Calu3 (cell line): ENCODE measurements at places on chromosomes 7 and 10. TPM values are rescaled to one million over a fixed set of nuclear protein-coding genes. Genes with fewer than 3 reads are reported as not detected.

The ADAM22 gene
- 3.0 and 3.2 TPM in 2 replicates for total RNA-seq

- H3K36me3 ChIP-seq = no peaks in the 10 kb centered on the region
- H3K27me3 ChIP-seq = no peaks in the 10 kb centered on the region
- no peaks in the 10 kb centered on the region for H3K4me1 ChIP-seq
- no peak for DNase-seq
- H3K27ac ChIP-seq = no peak overlapping the region
- H3K4me3 ChIP-seq = no peak overlapping the region
Measured at GRCh38 chr10:19500959-19501358, 315.3 kb upstream of the PLXDC2 start.

DNA sequence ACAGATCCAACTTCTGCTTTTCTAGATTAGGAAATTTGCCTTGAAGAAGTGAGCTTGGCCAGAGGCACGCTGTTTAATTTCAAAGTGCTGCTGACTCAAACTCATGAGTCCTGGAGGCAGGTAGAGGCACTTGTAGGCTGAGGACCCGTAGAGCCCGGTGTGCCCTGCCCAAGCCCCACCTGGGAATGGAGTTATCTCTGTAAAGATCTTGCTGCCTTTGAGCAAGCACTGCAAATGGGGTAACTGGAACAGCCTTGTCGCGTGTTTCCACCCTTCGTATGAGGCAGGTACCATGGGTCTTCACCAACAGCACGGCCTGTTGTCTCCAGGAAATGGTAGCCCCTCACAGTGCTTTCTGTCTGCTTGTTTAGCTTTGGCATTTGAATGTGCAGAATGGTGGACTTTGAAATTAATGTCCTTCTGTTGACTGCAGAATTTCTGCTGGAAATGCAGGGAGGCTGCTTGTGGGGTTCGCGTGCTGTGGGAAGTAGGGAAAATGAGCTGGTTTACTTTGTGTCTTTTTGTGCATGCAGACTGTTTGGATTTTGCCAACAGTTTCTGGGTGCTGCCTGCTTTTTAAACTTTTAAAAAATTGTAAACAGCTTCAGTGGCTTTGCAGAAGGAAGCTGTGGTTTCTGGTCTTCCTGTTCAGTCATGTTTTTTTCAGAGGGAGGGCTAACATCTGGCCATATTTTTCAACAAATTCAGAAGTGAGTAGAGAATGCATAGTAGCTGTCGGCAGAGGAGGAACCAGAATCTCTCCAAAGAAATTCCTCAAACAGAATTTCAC, 27.2 kb downstream of the CCM2 start:
- H3K27me3 ChIP-seq = no peaks in the 10 kb centered on the region
- H3K4me1 ChIP-seq = no peaks in the 10 kb centered on the region
- no peak overlapping the region for H3K4me3 ChIP-seq
- DNase-seq = no peak
- no peak overlapping the region for H3K27ac ChIP-seq

GRCh38 chr10:49585387-49585786, 24.7 kb upstream of the SLC18A3 start:
- H3K27ac ChIP-seq = no peak overlapping the region
- no peaks in the 10 kb centered on the region for H3K36me3 ChIP-seq
- peaks cover 13% of the 10 kb centered on the region for H3K27me3 ChIP-seq
- H3K4me3 ChIP-seq = no peak overlapping the region
- DNase-seq = no peak

DNA sequence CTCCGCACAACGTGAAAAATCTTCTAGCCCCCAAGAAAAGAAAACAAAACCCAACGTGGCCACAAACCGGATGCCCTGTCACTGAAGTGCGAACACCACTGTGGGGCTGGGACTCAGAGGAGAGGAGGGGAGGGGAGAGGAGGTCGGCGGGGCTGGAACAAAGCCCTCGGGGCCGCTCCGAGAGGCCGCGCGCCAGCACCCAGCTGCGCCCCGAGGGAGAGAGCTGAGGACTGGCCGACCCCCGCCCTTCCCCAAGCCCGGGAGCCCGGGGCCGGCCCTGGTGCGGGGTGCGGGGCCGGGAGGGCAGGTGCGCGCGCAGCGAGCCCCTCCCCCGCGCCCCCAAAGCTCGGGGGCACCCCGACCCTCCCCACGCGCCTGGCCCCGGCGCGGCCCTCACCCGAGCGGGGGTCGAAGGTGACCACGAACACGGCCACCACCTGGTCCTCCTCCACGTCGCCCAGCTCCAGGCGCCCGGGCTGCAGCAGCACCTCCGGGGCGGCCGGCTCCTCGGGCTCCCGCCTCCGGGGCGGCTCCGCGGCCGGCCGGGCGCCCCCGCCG, 398 bp downstream of the DENND11 start:
- peak overlapping the region; percentile 70 for H3K4me3 ChIP-seq
- peaks cover 48% of the 10 kb centered on the region for H3K4me1 ChIP-seq
- DNase-seq = peak; percentile 27
- peaks cover 6% of the 10 kb centered on the region for H3K36me3 ChIP-seq

GRCh38 chr10:79488870-79489269, 23.5 kb upstream of the EIF5AL1 start:
- peaks cover 13% of the 10 kb centered on the region for H3K4me1 ChIP-seq
- peaks cover 56% of the 10 kb centered on the region for H3K27me3 ChIP-seq
- DNase-seq = no peak
- no peak overlapping the region for H3K27ac ChIP-seq
- no peaks in the 10 kb centered on the region for H3K36me3 ChIP-seq

DNA sequence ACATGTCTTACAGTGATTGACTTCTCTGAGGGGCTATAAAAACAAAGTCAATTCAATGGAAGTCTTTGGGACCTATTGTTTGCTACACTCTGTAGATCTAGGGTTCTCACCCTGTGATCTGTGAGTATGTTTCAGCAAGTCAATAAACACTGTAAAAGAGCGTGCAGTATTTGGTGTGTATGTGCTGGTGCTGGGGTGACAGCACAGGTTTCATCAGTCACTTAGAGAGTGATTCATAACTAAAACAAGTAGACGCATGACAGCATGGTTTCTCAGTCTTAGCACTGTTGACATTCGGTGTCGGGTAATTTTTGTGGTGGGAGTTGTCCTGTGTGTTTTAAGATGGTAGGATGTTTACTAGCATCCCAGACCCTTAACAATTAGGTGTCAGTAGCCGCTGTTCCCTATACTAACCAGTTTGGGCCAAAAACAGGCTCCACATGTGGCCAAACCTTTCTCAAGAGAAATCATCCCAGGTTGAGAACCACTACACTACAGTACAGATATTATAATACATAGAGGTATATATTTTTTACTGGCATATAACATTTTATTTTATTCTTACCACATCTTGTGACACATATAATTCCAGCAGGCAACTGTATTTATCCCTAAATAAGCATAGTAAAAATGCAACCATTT, 411.8 kb downstream of the ARL4A start:
- peaks cover 8% of the 10 kb centered on the region for H3K4me1 ChIP-seq
- no peak overlapping the region for H3K4me3 ChIP-seq
- H3K27ac ChIP-seq = no peak overlapping the region
- DNase-seq = no peak
